ENCODE measurements at places on chromosomes 2 and 18.

- DNase-seq, result no peak
Measured at GRCh38 chr2:202635428-202636212, 851 bp downstream of the FAM117B start.

- DNase-seq, result no peak
Measured at GRCh38 chr18:47870605-47871004, 59.9 kb downstream of the SMAD2 start.

- DNase-seq, result no peak
Measured at GRCh38 chr2:231170055-231170454, 28.4 kb upstream of the ARMC9 start.

- DNase-seq, result no peak
Measured at GRCh38 chr2:12755384-12755783, 38.6 kb downstream of the TRIB2 start.

GRCh38 chr2:3454802-3455201 lies 64.5 kb downstream of the ADI1 start:
- no peak for DNase-seq

GRCh38 chr2:224753743-224754540 lies 37.8 kb upstream of the CCDC195 start:
- DNase-seq, result no peak

DNA sequence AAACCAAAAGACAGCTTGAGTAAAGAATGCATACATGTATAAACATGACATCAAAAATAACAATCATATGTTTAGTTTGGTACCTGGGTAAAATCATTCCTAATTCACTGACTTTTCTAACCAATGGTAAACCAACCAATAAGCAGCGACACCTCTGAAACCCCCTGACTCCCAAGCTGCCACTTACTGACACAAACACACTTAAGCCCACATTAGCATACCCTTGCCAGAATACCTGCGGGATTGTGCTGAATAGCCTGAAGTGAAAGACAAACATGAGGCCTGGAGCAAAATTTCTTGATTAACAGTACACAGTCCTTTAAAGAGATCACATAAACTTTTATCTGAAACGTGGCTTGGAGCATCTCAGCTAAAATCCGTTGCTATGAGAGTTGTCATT lies 902.9 kb downstream of the TMEM182 start:
- DNase-seq, result no peak

- DNase-seq, result no peak
Measured at GRCh38 chr2:121608967-121609366, 40.3 kb downstream of the CLASP1 start.

- no peak for DNase-seq
Measured at GRCh38 chr2:156017341-156017885, 315.1 kb downstream of the NR4A2 start.

DNA sequence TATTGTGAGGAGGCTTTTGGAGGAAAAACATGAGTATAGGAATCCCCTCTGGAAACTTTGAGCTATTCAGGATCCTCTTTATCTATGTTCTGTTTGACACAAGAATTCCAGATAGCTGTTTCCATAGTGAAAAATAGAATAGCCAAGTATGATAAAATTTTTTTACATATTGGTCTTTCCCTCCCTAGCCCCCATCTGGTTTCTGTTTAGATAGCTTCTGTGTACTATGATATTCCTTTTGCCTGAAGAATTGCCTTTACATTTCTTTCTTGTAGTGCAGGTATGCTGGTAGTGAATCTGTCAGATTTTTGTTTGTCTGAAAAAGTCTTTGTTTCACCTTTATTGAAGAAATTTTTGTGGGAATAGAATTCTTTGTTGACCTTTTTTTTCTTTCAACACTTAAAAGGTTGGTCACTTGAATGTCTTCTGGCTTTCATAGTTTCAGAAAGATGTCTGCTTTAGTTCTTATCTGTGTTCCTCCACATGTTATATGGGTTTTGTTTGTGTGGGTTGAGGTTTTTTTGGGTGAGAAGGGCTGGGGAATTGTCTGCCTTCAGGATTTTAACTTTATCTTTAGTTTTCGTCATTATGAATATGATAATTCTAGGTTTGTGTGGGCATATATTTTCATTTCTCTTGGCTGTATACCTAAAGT lies 29.9 kb upstream of the FBLN7 start:
- no peak for DNase-seq

GRCh38 chr18:2627821-2628276 lies 27.7 kb upstream of the SMCHD1 start:
- DNase-seq, result no peak

GRCh38 chr2:68214381-68214780 lies 38.0 kb downstream of the PPP3R1 start:
- no peak for DNase-seq

DNA sequence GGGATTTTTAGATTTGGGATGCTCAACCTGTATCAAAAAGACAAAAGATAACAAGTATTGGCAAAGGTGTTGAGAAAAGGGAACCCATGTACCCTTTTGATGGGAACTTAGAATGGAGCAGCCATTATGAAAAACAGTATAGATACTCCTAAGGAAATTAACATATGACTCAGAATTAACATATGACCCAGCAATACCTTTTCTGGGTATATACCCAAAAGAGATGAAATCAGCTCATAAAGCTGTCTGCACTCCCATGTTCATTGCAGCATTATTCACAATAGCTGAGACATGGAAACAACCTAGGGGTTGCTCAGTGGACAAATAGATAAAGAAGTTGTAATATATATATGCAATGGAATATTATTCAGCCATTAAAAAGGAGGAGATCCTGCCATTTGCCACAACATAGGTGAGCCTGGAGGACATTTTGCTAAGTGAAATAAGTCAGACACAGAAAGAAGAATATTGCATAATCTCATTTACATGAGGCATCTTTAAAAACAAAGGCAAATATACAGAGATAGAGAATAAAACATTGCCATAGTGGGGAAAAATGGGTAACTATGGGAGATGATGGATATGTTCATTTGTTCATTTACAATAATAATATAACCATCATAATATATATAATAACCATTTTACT lies 142.1 kb downstream of the PTRHD1 start:
- no peak for DNase-seq

GRCh38 chr2:149167001-149167780 lies 128.7 kb downstream of the LYPD6B start:
- no peak for DNase-seq

DNA sequence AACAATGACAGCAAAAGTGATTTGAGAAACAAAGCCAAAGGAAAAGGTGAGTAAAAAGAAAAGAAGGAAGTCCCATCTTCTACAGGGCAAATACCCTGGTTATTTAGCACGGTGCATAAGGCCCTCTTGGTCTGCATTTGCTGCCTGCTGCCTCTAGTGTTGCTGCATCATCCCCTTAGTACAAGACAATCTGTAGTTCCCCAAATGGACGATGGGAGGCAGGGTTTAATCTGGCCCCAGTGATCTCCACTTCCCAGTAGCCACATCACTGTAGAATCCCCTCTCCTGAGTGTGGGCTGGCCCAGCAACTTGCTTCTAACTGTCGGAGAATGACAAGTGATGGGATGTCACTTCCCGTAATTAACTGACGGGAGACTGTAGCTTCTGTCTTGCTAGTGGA lies 85.1 kb downstream of the CTAGE1 start:
- DNase-seq, result no peak

DNA sequence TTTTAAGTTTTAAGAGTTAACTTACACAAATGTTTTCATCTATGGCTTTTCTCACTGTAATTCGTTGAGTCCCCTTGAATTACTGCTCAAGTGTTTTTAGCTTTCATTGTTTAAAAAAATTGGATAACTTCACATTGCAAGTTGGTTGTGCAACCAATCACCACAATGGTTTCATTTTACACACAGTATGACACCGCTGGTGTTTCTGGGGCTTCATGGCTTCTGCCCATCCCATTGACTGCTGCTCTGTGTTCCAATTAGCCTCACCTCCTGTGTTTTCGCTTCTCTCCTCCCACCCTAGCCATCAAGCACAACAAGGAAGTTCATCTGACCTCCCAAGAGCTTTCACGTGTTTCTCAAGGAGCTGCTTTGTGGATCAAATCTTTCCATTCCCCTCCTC lies 199.1 kb upstream of the CHAC2 start:
- DNase-seq, result no peak

- DNase-seq, result no peak
Measured at GRCh38 chr2:286774-287392, 1.0 kb downstream of the ALKAL2 start.

- no peak for DNase-seq
Measured at GRCh38 chr2:187593697-187594096, 39.5 kb upstream of the TFPI start.

GRCh38 chr18:34385311-34385710 lies 160.6 kb upstream of the NOL4 start:
- no peak for DNase-seq

- DNase-seq, result no peak
Measured at GRCh38 chr2:229543176-229543873, 171.0 kb downstream of the DNER start.

GRCh38 chr2:70921839-70922234 lies 13.9 kb upstream of the ATP6V1B1 start:
- no peak for DNase-seq

DNA sequence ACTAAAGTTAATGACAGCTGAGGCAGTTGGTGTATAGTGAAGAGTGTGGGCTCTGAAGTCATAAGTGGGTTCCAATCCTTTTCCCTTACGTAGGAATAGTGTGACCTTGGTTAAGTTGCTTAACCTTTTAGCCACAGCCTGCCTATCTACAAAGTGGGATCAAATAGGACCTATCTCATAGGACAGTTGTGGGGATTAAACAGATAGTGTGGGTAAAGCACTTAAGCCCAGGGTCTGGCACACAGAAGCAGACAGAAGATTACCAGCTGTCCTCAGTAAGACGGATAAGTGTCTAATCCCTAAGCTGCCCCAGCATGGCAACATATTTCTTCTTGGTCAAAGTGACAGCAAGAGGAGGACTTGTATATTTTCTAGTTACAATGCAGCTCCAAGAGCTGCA lies 28.2 kb downstream of the UBE2F start:
- no peak for DNase-seq

GRCh38 chr2:168767258-168767657 lies 35.2 kb upstream of the NOSTRIN start:
- no peak for DNase-seq

DNA sequence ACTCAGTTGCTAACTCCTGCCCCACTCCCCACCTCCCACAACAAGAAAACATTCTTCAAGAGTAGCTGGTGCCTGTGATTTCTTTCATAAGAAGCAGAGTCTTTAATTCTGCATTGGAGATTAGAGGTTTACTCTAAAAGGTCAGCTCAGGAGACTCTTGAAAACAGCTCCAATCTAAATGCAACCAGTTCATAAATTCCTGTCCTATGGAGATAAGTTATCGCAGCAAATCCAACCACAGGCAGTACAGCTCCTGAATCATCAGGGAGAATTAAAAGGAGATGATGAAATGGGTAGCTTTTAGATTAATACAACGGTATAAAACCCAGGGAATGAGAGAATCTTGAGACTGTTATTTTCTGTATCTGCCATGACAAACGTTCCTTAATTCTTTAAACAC lies 130.7 kb downstream of the SOCS6 start:
- no peak for DNase-seq

GRCh38 chr2:211864328-211864727 lies 674.3 kb downstream of the ERBB4 start:
- no peak for DNase-seq

GRCh38 chr2:111622859-111623258 lies 261.1 kb downstream of the ANAPC1 start:
- DNase-seq, result no peak

DNA sequence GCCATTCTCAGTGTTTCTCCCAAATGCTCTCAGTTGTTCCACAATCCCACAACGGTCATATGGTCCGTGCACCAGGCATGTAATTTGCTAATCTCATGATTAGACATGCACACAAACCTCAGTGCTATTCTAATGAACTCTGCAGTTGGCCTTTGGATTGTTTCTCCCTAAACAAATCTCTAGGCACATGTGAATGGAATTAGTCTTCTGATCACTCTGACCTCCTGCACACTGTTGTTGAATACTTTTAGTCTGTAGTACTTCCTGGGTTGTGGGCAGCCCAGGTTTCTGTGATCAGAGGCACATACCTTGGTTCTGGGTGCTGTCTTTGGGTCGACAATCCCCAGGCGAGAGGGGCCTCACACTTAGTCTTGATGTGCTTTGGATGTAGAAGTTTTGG lies 498.7 kb upstream of the SPRED2 start:
- no peak for DNase-seq

DNA sequence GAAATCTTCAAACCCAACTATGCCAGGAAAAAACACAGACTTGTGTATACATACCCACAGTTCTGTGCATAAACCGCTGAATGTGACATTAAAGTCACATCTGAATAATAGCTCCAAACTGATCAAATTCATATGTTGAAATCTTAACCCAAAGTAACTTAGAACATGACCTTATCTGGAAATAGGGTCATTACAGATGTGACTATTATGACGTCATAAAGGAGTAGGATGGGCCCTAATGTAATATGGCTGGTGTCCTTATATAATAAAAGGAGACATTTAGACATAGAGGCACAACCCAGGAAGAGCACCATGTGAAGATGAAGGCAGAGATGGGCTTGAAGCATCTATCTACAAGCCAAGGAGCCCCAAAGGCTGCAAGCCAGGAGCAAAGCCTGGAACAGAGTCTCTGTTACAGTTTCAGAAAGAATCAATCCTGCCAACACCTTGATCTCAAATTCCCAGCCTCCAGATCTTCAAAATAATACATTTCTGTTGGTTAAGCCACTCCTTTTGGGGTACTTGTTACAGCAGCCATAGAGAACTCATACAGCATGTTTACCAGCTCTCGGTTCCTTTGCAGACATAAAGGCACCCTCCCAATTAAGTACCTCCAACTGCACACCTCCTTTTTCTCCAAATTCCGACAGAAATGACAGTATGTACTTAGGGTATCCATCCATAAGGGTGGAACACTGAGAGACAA lies 27.6 kb downstream of the SOX11 start:
- no peak for DNase-seq

GRCh38 chr2:23367760-23368159 lies 17.2 kb upstream of the KLHL29 start:
- DNase-seq, result no peak

DNA sequence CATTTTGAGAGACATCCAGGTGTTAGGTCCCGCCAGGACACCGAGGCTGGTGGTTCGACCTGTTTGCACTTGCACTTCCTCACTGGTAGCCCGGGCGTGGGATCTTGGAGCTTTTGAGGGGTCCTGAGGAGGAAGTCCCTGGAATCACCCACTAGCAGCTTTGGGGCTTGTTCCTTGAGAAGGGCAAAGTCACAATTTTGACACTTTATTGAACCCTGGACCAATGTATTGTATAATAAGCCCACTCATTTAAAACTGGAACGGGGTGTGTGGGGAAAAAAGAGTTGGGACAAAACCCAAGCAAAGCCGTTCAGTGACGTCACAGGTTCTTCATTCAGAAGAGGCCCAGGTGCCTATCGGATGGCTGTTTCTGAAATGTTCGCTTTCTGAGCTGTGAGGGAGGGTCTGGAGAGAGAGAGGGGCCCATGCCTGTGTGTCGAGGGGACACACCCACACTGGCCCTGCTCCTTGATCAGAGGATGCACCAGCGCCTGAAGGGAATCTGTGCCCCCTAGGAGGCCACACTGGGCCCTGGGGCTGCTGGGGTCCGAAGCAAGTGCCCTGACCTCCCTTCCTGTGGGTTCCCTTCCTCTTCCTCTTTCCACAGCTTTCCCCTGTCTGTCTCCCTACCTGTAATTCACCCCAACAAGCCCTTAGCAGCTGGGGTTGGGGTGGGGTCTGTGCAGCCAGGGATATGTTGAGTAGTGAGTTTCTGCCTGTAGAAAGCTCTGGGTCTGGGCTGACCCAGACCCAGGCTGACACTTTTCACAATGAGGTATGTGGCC lies 2.6 kb downstream of the LPIN1 start:
- DNase-seq, result no peak

All from SK-N-MC (cell line).